ENCODE measurements at places on chromosomes 7 and 10. TPM values are rescaled to one million over a fixed set of nuclear protein-coding genes. Genes with fewer than 3 reads are reported as not detected.

DNA sequence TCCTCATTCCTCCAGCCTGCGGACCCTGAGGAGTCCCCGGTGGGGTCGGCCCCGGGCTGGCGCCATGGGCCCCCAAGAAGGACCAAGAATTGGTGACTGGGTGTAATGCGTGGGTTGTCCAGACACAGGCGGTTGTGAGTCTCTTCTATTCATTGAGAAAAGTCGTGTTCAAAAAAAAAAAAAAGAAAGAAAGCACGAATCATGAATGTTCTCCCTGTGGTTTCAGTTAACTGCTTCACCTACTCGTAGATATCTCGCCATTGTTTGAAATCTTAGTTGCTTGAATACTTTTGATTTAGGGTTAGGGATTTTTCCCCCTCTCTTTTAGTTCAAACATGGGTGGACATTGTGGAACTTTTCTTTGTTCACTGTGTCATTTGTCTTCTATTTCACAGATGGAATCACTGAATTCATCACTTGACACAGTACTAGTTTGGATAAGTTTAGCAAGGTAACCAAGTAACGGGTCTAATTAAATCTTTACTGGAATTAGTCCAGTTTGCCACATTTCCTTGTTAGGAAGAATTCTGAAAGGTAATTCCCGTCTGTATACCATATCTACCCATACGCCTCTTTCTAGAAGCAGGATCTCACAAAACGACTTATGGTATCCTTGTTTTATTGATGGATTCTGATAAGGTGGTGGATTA is 775 bp downstream of the STARD3NL start:
- no peak for DNase-seq

GRCh38 chr7:102253066-102253972 is 33.3 kb upstream of the SH2B2 start:
- no peak for DNase-seq

DNA sequence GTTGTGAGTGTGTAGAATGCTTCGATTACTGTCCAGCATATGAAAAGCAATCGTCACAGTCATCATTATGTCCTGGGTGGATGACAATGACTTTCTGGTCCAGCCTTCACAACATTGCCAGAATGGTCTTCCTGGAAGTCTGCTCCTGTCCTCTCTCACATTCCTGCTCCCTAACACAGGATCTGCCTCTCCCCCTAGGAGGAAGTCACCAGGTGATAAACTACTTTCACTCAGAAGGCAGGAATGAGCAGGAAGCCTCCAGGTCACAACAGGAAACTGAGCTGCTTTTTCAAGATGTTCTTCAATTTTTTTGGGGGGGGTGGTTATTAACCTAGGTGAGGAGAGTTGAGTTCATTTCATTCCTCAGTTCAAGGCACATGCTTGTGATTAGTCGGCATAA is 13.6 kb upstream of the GPNMB start:
- DNase-seq, result no peak

GRCh38 chr10:26714415-26715136 is 17.1 kb downstream of the PDSS1 start:
- no peak for DNase-seq

GRCh38 chr10:78830062-78830975 is 238.4 kb upstream of the ZMIZ1 start:
- DNase-seq, result no peak

DNA sequence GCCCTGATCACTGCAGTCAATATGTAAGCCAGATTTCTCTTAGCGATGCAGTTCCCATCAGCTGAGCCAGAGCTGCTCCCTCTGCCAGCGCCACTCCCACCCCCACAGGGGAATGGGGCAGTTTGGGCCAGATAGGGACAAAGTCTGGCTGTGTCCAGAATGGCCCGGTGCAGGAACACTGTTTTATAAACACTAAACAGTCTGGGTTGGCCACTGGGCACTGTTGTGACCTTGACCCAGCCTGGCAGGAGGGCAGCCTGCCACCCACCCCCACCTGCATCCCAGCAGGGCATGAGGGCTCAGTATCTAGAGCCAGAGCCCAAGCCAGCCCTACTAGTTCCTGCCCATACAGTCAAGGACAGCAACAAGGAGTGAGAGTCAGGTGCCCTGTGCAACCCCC is 1.3 kb downstream of the OGDHL start:
- no peak for DNase-seq

DNA sequence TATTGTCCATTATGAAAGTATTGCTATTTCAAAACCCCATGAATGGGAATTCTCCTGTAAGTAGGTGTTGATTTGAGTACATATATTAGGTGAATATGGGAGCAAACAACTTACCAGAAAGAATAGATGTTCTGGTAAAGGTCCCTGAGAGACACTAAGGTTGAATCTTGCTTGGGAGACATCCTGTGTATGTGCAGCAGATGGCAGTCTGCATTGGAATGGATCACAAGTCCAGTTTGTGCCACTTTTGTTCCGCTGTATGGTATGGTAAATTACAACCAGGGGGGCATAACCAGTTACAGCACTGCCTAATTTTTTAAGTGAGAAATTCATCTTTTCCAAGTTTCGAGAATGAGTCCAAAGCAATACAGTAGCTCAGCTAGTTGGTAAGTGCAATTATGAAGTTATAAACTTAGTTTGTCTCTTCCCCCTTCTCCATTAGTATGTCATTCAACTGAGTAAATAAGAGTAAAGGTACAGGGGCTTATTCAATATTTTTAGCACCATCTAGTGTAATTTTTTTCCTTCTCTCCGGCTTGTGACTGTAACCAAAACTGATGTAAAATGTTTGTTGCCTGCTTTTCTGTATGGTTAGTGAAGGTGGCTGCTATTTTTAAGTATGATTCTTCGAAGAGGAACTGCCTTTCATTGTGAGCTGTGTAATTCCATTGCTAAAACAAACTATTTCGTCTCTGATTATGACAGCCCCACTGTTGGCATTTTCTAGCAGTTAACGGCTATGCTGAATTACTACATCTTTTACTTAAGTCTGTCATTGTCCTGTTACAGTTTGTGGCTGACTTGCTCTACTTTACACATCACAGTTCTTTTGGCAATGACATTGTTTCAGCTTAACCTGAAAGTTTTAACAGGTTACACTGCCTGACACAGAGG is 2.8 kb downstream of the MCU start:
- DNase-seq, result no peak

DNA sequence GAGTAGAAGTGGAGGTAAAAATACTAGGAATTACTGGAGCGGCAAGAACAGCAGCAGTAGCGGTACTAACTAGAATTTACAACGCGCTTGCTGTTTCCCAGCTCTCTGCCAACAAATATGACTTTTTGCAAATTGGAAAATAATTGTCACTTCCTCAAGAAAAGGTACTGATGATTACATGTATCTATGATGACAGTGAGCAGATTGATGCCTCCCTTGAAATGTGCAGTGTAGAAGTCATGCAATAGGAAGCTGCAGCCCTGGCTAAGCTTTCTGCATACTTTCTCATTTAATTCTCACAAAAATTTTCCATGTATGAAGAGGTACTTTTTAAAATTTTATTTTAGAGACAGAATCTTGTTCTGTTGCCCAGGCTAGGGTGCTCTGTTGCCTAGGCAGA is 49.9 kb downstream of the ANK3 start:
- no peak for DNase-seq

DNA sequence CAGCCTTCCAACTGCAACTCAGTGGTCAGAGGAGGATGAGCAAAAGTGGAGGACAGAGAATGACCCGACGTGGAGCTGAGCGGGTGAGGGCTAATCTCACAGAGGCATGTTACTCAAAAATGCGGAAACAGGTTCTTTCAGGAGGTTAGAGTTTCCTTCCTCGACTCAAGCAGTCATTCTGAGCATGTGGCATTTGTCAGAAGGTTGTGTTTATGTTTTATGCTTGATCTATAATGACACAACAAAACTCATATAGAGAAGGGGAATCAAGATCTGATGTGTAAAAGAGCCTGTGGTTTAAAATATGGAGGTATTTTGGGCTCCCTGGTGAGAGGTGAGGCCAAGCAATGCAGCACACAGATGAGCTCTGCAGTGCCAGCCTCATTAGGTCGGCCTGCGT is 311.4 kb downstream of the ADARB2 start:
- no peak for DNase-seq

TET1 gene
- 1.6 TPM for total RNA-seq

TMEM130 gene
- total RNA-seq, result not detected

TBC1D12 gene
- total RNA-seq, result not detected

TAS2R60 gene
- not detected for total RNA-seq

GNG11 gene
- total RNA-seq, result not detected

All from activated naive CD4-positive, alpha-beta T cell treated with anti-CD3 and anti-CD28 coated beads, Interleukin-2, amount 50 U/mL, for 72 hours (primary cell).